Activated T-cell treated with anti-CD3 and anti-CD28 coated beads for 1 hour (primary cell): ENCODE measurements at places on chromosomes 3 and 15.

DNA sequence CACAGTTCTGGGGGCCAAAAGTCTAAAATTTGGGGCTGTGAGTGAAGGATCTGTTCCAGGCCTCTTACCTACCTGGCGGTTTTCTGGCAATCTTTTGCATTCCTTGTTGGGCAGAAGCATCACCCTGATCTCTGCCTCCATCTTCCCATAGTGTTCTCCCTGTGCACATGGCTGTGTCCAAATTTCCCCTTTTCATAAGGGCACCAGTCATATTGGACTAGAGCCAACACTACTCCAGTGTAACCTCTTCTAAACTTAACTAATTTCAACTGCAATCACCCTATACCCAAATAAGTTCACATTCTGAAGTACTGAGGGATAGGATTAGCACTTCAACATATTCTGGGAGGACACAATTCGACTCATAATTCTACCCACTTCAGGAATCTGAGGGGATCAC lies 85.0 kb downstream of the CCNL1 start:
- no peak for DNase-seq

DNA sequence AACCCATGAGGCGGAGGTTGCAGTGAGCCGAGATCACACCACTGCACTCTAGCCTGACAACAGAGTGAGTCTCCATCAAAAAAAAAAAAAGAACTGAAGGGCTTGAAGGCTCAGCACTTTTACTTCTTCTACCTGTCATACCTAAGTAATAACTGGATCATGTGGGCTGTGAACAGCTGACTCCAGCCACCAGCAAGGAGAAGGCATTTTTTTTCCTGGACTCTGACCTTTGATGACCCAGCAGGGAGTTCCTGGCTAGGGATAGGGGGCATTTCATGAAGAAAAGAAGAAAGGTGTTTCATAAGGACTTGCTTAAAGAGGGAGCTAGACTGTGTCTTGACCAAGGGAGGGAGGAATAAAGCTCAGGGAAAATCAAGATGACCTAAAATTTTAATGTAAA lies 266.0 kb downstream of the ZNF621 start:
- no peak for DNase-seq

DNA sequence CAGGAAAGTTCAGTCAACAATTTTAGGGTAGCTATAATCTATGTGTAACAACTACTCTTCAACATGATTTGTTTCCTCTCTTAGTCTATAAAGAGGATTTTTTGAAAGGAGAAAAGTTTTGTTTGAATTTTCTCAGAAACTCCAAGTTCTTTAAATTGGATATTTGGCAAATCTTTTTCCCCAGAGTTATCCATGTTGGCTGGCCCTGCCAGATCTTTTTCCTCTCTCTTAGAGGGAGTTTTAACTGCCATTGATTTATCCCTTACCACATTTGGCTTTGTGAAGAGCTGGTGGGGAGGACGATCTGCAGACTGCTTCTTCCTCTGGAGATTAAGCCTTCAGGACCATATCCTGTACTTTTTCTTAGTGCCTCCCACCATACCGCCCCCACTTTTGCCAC lies 64.9 kb upstream of the ROPN1 start:
- DNase-seq = no peak

- no peak for DNase-seq
Measured at GRCh38 chr15:65828585-65828984, 36.5 kb upstream of the DENND4A start.

DNA sequence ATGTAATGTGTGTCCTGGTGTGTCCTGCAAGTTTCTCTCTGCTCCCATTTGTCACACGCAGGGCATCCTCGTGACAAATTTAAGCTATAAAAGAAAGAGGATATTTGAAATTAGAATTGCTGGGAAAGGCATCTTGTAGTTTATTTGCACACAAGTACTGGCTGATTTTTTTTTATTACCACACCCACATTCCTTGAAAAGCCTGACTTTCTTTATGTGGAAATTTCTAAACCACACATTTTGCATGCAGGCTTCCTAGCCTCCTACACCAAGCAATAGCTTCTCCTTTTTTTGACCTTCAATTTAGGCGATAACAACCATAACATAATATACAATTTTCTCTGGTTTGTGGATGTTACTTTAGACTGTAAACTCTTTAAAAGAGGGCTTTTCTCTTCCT lies 126.1 kb downstream of the SERPINI1 start:
- no peak for DNase-seq

DNA sequence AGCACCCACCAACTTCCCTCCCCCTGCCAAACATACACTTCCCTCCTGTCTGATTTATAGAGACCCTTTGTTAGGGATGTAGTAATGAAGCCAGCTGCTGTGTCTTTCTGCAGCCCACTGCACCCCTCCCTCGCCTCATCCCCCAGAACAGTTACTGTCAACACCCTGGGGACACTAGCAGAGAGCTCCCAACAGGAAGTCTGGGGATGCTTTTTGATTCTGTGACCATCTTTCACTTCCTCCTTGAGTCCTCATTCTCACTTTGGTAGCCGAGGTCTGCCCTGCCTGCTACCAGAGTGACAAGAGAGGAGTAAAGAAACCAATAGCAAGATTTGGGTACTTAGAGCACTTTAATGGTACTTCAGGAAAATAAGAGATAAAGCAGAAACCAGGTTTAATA lies 201.6 kb downstream of the SATB1 start:
- DNase-seq = no peak

DNA sequence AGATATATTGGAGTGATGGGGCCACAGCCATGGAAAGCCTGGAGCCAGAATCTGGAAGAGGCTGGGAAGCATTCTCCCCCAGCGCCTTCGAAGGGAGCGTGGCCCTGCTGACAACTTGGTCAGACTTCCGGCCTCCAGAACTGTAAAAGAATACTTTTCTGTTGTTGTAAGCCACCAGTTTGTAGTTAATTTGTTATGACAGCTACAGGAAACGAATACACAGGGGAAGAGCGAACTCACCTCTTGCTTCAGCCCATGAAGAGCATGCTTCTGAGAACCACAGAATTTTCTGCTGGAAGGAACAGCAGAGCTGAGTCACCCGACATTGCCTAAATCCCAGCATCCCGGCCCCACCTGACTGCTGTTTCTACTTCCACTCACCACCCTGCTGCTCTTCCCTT lies 501.7 kb downstream of the SHQ1 start:
- no peak for DNase-seq

- DNase-seq = no peak
Measured at GRCh38 chr15:71048913-71049675, 66.2 kb upstream of the THSD4 start.

GRCh38 chr3:26064297-26064696 lies 274.4 kb downstream of the OXSM start:
- DNase-seq = no peak

DNA sequence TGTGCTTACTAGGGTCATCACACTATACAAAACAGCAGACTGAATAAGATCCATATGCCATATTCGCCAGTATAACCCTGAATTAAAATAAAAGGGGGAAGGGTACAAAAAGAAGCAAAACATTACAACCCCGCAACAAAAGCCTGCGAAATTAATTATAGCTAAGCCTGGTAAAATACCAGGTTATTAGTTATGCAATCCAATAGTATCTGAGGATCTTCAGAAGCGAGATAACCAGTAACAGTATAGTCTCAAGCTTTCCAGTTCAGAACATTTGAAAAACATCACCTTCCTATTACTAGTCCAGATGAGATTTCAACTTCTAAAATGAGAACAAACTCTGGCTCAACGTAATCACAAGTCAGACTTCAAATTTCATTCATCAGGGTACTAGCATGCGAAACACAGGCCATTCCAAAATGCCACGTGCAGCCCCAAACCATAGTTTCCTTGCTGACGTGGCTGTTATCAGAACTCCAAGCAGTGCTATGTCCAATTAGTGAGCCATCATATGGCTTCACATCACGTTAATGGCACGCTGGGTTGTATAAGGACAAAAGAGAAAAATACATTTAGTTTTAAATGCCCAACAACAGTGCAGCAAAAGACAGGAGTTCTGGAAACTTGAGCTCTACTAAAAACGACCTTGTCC lies 1.1 kb downstream of the SSR3 start:
- no peak for DNase-seq

DNA sequence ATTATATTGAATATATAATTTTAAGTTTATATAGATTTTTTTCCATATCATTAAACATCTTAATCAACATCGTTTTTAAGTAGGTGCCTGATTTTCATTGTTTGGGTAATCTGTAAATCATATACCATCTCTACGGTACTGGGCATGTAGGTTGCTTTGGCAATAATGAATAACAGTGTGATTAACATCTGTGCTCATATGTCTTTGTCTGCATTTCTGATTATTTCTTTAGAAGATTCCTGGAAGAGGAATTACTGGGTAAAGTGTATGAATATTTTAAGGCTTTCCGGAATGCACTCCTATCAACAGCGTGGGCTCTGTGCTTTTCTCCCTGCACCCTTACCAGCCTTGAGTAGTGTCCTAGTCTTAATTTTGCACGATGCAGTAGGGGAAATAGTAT lies 119.8 kb upstream of the LIPC start:
- DNase-seq = no peak

DNA sequence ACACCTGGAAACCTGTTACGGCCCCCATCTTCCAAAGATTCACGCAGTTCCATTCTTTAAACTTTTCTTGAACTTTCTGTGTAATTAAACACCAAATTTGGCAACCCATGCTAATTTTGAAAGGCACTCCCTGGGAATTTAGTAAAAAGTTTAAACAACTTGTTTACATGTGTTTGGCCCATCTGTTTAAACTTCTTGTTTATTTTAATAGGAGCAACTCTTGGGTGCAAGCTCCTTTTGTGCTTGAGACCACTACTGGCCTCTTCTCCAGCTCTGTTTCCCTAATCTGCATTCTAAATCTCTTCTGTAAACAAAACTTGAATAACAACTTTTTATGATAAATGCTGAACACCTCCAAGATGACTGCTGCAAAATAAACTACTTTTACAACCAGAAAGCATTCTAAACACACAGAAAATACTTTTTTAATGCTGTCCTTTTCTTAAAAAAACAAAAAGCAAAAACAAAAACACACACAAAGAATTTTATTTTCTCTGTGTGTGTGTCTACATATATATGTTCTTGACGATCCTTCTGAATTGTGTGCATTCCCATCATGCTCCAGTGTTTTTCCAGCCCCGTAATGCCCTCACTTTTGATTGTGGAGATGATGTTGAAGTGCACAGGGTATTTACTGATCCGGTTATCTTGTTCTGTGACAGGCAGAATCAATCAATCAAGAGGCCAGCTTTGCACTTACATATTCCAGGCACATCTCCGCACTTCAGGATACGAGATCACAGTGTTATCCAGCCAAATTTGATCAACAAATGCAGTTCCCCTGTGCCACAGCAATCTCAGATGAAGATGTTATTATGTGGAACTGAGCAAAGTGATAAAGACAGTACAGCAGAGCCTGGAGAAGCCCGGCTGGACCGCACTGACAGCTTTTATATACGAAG lies 416.9 kb downstream of the FOXP1 start:
- no peak for DNase-seq

DNA sequence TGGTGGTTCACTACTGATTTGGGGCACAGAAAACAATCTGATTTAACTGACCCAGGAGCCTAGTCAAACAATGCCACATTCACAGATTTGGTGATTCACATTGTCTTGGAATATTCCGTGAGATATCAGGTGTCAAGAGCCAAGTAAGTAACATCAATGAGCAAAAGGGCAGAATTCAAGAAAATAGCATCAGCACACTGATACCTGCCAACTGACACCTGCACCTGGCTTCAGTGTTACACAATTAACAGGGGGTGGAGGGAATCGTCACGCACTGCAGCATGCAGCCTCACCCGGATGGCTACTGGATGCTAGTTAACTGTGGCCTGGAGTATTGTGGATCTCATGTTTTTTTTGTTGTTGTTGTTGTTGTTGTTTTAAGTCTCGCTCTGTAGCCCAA lies 17.6 kb downstream of the CCNL1 start:
- DNase-seq = no peak

- DNase-seq = no peak
Measured at GRCh38 chr3:171960159-171960558, 79.2 kb upstream of the FNDC3B start.

GRCh38 chr3:194777729-194778128 lies 92.0 kb downstream of the FAM43A start:
- DNase-seq = no peak

DNA sequence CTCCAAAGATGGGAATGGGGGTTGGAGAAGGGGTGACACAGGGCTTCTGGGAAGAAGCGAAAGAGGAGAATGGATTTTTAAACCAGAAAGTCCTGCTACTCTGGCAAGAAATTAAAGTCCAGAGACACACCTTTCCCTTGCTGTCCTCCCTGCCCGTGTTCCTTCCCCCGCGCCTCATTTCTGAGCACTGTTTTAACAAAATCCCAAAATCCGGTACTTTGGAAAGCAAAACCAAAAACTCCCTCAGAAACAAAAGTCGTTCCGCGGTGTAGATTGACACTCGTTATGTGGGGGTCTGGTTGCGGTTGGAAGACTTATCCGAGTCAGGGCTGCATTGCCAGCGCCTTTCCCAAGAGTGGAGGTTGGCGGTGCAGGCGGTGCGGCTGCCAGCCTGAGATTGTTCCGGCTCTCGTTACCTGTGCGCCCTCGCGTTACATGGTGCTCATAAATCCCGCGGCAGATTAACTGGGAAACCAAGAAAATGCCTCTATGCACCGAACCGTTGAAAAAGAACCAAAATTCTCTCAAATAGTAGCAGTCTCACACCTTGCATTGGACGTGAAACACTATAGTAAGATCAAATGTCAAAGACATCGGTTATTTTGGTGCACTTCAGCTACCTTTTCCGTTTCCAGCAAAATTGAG lies 217.7 kb downstream of the MEIS2 start:
- DNase-seq = no peak

DNA sequence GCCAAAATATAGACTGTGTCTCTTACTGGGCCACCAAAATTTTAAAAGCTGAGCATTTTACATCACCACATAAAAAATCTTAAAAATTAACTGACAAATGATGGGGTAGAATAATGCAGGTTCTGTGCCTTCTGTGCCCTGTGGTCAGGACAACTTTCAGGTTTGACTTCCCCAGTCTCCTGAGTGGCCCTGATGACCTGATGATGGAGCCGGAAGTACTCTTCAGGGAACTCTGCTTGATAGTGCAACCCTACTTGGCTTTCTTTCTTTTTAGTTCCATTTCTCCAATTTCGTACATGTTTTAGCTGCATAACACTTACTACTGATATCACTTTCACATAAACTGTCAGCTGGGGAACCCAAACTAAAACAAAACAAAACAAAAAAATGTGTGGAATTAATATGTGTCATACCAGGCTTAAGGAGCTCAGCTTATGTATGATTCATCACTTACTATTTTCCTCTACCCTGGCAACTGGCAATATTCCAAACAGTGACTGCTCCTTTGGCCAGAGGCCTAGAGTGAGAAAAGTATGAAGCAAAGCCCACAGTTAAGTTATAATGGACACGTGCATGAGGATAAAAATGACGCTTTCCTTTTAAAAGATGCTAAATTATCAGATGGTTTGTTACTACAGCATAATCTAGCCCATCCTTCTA lies 194.3 kb downstream of the BCHE start:
- DNase-seq = no peak

- DNase-seq = no peak
Measured at GRCh38 chr3:4015426-4015825, 216.2 kb downstream of the LRRN1 start.

DNA sequence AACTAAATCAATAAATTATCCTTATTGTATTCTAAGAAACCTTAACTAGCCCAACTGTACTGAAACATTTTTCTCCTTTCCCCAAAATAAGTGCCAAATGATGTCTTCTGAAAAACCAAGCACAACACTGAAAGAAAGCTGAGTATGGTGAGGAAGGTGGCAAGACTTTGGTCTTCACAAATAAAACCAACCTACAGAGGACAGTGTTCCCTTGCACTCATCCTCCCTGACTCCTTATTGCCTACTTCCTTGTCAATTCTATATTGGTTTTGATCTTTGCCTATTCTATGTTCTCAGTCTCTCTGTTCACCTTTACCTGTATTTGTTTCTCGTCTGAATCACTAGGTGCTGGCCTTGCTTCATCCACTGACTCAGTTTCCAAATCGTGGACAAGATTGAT lies 490.1 kb upstream of the ZNF385D start:
- DNase-seq = no peak
